Neuronal stem cell (in vitro differentiated cells): ENCODE measurements at places on chromosomes 6 and 20.

DNA sequence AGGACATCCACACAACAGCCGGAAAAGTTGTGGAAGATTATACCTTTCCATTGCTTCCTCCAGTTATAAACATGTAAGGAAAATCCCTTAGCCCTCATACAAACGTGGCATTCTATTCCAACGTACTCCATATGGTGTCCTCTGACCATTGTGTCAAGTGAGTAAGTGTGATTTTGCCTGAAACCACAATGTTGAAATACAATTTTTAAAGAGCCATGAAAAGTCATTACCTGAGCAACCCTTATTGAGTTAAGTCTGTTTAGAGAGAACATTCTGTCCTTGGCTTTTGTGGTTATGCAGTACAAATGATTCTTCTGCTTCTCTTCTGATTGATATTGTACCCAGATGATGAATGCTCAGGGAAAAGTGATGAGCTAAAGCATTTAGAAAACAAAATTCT, 530.1 kb downstream of the HAO1 start:
- DNase-seq: no peak

DNA sequence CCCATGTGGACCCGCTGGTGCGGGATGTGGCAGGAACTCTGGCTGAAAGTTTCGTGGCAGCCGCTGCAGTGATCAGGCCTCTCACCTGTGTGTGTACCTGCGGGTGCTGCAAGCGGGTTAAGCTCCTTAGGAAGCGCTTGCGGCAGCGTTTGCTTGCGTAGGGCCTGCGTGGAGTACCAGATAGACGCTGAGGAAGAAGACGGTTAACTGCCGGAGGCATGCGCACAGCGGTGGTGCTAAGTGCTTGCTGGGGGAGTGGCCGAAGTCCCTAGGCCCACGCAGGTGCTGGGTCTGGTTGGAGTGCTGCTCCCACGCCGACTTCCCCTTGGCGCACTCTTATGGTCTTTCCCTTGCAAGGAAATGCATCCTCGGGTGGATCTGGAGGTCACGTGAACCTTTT, 23.0 kb downstream of the ZSCAN31 start:
- no peak for DNase-seq

DNA sequence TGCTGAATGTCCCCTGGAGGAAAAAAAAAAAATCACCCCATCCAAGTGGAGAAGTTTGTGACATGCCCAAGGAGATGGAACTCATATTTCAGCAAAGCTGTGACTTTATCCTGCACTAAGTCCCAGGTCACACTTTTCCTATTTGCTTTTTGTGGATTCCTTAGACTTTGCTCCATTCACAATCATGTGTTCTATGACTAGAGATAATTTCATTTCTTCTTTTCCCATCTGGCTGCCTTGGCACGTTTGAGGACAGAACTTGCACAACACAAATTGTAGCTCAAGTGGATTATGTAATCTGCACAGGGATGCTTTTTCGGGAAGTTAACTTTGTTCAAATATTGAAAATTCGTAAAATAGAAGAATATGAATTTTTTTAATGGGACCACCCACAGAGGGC, 100.7 kb upstream of the PTPN1 start:
- no peak for DNase-seq

DNA sequence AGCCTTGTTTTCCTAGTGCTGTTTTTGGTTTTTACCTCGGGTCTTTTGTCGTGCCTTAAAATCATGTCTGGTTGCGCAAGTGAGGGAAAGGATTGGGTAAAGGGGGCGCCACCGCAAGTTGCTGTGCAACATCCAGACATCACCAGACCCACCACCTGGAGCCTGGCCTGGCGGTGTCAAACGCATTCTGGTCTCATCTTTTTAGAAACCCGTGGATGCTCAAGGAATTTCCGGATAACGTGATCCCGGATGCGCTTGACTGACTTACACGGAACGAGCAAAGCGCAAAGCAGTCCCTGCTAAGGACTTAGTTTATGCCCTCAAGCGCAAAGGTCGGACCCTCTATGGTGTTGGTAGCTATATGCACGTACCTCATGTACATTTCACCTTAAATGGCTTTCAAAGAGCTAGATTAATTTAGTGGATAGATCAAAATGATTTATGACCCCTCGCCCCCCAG, 105.2 kb downstream of the OR2B2 start:
- DNase-seq: peak; percentile 50

GRCh38 chr6:166671434-166672081, 44.5 kb upstream of the RPS6KA2 start:
- no peak for DNase-seq

DNA sequence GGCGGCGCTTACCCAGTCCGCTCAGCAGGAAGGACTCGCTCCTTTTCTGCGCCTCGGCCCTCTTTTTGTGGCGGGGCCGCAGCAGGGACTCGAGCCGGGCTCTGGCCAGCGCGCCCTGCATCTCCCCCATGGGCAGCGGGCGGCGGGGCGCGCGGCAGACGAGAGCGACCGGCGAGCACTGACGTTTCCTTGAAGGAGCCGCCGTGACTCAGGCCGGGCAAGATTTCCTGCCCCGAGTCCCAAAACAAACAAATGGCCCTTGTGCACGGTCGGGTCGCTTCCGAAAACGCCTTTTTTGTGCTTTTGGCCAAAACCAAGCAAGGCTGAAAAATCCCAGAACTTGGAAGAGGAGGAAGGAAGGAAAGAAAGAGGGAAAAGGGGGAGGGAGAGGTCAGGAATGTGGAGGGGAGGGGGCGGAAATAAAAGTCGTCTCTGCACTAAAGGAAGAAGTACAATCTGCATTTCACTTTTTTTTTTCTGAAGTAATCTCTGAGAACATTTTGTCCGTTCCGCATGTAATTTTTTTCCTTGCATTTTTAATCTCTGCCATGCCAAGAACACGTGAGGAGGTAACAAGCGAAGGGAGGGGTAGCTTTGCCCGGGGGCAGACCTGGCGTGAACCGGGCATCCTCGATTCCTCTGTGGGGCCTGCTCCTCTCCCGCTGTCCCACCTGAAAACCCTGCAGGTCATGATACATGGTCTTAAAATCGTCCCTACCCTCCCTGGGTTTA, 123.3 kb upstream of the SLC2A12 start:
- peak; percentile 52 for DNase-seq

- no peak for DNase-seq
These were observed 11.5 kb downstream of the MDC1 start for GRCh38 chr6:30705620-30706019.

- DNase-seq: peak; percentile 69
These were observed 224.2 kb downstream of the NFATC2 start for GRCh38 chr20:51318058-51318949.

DNA sequence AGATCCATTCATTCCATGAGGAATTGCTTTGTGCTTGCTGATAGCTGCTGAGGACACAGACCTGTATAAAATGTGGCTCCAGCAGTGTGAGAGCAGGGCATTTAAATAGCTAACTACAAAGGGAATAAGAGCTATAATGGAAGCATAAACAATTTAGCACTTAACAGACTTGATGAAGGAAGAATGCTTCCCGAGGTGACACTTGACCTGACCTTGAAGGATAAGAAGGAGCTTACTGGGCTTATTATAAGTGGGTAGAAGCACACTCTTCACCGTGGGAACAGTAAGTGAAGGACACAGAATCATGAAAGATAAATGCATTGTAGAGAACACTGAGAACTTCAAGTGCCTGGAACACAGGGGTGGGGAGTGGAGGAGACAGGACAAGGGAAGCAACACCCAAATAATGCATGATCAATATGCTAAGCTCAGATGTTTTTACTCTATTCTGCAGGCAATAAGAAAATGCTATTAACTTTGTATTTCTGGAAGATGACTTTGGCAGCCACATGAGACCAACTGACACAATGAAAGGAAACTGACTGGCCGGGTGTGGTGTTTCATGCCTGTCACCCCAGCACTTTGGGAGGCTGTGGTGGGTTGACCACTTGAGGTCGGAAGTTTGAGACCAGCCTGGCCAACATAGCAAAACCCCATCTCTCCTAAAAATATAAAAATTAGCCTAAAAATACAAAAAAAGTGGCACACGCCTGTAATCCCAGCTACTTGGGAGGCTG, 84.2 kb downstream of the EPB41L2 start:
- DNase-seq: no peak
